NCI-H226 (cell line): ENCODE measurements at places on chromosomes 2 and 18.

- DNase-seq: no peak
Observed at GRCh38 chr2:204274991-204275390, 270.3 kb upstream of the PARD3B start.

DNA sequence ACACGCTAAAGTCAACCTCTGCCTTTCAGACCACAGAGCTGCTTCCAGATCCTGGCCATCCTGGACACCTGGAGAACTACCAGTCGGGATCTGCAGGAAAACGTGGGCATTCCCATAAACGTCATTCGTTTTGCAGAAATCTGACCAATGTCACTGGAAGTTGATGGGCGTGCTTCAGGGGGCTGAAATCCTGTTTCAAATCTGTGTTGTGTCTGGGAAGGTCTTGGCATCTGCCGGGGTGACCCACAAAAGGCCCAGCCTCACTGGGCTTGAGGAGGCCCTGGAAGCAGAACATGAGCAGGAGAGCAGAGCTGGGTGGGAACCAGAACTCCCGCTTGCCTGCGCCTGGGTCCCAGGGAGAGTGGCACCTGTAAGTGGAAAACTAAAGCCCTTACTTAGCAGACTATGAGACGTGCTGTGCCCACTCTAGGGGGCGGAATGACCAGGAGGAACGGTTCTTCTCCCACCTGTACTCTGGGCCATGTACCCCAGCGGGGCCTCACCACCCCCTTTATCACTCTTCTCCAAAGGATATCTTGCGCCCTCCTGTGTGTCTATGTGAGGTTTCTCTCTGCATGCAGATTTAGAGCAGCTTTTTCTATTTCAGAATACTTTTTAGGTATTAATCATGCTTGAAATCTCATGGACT lies 200.9 kb downstream of the FAM210A start:
- no peak for DNase-seq

GRCh38 chr2:11375025-11375688 lies 30.7 kb upstream of the ROCK2 start:
- no peak for DNase-seq

DNA sequence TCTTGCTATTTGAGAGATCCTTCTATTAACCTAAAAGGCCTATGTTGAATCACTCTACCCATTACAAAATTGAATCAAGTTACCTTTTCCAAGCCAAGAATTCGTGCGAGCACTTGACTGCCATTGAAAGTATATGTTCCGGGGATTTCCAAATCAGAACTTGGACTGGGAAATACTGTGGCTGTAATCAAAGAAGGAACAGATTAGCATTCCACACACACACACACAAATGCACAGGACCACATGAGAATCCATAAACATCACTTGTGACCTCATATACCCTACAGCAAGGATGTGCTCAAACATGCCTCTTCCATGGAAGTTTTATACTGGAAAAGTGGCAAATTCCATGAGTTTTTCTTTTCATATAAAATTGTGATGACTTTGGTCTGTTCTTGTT lies 86.0 kb downstream of the ABCA12 start:
- no peak for DNase-seq

DNA sequence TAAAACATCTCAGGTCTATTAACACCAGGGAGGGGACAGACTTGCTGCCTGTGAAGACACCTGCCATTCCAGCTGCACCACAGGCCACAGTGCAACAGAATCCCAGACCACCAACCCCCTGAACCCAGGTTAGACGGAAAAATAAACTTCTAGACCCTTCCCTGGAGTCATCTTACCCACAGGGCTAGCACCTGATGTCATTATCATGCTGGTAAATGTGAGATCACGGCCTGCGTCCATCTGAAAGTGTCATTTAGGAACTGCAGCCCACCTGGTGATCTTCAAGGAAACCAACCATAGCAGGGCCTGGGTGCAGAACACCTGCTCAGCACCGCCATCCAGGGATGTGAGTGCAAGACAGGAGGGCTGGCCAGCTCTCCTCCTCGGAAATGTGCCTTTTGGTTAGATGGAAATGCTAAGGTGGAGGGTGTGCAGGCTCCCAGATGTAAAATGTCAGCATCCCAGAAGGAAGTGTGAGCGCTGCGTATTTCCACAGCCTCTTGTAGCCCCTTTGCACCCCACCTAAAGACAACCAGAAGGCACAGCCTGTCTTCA lies 80.8 kb downstream of the PTGR3 start:
- no peak for DNase-seq

- DNase-seq: no peak
Observed at GRCh38 chr2:179260224-179260623, 4.4 kb downstream of the SESTD1 start.

GRCh38 chr2:105861200-105861599 lies 116.5 kb downstream of the NCK2 start:
- DNase-seq: no peak

DNA sequence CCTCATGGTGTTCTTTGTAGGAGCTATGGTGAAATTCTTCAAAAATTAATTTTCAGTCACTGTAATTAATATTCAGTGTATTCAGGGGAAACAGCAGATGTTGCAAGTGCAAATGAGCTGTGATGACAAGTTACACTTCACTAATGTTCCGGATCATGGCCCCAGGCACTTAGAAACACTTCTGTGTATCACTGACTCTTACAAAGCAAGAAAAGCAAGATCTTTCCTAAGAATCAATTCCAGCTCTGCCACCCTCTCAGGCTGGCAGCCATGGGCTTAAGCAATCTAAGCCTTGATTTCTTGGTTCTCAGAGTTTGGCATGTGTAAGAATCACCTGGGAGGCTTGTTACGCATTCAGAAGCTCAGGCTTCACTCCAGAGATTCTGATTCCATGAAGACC lies 78.0 kb downstream of the MARCHF4 start:
- no peak for DNase-seq

DNA sequence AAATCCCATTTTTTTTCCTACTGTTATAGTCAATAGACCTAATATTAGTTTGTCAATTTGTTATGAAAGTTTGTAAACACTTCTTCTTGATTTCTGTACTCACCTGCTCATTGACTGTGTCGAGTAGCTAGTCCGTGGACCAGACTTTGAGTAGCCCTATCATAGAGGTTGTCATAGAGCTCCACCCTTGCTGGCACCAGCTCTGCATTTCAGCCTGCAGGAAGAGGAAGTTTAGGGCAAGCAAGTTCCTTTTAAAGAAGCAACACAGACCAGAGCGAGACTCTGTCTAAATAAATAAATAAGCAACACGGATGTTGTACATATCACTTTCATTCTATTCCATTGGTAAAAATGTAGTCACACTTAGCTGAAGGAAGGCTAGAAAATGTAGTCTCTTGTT lies 74.0 kb downstream of the MCFD2 start:
- DNase-seq: no peak

GRCh38 chr18:21187886-21188285 lies 54.1 kb upstream of the GREB1L start:
- DNase-seq: no peak

DNA sequence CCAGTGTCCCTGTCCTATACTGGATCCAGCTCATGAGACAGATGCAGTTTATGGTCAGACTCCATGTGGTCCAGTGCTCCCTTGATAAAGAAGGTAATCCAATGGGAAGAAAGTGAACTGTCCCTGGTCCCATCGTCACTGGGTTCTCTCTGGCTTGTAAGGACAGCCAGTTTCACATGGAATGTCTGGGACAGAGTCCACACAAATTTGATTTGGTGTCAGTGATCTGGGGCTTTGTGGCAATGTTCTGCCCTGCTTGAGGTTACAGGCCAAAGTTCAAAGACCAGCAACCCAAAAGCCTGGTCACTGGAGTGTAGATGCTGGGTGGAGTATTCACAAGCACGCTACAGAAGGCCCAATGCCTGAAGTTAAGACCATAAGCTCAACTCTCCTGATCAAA lies 22.2 kb upstream of the FHL2 start:
- DNase-seq: no peak

DNA sequence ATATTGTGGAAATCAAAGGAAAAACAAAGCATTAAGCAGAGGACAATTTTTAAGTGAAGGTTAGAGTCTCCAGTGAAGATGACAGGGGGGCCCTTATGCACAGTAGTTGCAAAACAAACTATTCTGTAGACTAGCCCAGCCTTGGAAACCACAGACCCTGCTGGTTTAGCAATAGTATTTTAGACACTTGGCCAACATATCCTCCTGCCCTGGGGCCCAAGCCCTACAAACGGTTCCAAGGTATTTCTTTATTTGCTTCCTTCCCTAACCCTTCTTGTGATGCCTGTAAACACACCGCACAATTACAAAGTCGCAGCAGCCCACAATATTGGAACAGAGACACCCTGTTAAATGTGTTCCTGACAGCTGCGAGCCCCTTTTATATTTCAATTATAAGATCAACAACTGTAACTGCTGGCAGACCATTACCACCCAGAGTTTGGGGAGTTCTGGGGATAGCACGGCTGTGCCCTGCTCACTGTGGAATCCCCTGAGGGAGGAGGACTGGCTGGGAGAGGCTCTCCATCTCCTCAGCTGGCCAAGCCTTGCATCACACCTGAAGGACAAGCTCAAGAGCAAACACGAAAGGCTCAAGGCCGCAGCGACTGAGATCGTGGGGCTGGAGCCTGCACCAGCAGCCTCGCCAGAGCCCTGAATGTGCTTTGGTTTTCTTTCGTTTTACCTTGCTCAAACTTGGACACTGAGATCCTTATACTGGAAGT lies 282.2 kb upstream of the ATP5MC3 start:
- no peak for DNase-seq

DNA sequence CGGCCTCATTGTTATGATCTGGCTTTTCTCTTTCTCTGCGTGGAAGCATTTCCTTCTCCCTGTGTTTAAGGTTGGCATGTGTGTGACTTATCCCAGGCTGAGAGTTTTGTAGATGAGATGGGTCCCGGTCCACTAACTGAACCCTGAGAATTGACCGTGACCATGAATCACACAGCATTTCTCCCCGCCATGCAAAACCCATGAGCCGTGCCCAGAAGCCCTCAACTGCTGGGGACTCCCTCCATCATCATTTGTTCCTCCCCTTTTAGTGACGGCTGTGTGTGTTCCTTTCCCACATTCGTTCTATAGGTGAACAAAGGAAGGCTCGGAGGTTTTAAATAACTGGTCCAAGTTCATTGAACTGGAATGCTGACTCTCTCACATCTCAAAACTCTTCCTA lies 30.1 kb upstream of the TXNDC2 start:
- DNase-seq: no peak

GRCh38 chr2:44247924-44248323 lies 27.4 kb upstream of the SLC3A1 start:
- DNase-seq: peak; percentile 6

DNA sequence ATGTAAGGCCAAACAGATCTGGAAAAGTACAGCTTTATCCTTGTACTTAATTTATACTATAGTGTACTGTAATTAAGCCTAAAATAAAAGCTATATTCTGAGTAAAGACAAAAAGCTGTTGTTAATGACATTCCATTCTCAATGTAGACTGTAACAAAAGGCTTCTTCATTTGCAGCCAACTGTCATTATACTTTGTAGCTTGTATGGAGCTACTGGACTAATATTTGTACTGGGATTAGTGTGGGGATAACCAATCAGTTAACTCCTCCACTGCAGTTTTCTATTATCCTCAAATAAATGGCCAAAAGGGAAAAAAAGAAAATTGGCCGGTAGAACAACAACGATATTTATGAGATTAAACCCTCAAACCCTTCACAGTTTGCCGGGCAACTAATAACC lies 66.5 kb downstream of the STK39 start:
- no peak for DNase-seq

GRCh38 chr2:86779971-86780370 lies 10.7 kb downstream of the CD8A start:
- no peak for DNase-seq

- no peak for DNase-seq
Observed at GRCh38 chr2:72128843-72129227, 18.8 kb downstream of the CYP26B1 start.

DNA sequence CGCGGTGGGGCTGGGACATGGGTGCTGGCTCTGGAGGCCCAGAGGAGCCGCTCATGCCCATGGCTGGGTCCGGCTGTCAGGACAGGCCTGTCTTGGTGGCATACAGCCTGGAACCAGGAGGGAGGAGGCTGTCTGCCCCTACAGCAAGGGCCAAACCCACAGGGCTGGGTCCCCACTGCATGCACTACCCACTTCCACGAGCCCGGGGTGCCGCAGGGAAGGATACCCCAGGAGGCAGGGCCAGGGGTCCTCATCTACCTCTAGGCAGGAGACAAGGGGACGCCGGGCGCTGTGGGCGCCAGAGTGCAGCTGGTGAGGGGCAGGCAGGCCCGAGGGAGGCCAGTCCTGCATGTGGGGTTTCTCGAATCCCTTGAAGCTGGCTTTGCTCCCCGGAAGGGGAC lies 95.1 kb upstream of the GPC1 start:
- DNase-seq: no peak

GRCh38 chr2:1459727-1460126 lies 46.5 kb downstream of the TPO start:
- DNase-seq: no peak

- DNase-seq: no peak
Observed at GRCh38 chr18:78774741-78775141, 204.9 kb upstream of the SALL3 start.

DNA sequence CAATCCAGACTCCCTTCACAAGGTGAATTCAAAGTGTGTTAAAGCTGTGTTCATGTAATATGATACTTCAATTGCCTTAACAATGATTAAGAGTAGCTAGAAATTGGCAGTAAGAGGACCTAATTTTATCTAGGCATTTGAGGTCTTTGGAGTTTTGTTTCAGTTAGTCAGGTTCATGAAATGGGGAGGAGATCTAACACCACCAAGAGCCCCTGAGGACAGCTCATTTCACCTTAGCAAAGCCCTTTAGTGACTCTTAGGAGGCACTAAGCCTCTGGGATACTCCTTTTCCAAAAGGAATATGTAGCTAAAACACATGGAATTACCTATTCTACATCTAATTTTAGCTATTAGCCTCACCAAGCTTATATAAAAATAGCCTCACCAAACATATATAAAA lies 716.5 kb upstream of the RAB6C start:
- DNase-seq: no peak

- DNase-seq: peak; percentile 39
Observed at GRCh38 chr18:49241852-49242251, 218.6 kb downstream of the DYM start.

GRCh38 chr18:474416-474815 lies 26.1 kb downstream of the COLEC12 start:
- DNase-seq: peak; percentile 94
